ENCODE measurements at places on chromosomes 2 and 18.
A peak's percentile ranks its signal among the peaks of the same experiment; 100 is the strongest.

DNA sequence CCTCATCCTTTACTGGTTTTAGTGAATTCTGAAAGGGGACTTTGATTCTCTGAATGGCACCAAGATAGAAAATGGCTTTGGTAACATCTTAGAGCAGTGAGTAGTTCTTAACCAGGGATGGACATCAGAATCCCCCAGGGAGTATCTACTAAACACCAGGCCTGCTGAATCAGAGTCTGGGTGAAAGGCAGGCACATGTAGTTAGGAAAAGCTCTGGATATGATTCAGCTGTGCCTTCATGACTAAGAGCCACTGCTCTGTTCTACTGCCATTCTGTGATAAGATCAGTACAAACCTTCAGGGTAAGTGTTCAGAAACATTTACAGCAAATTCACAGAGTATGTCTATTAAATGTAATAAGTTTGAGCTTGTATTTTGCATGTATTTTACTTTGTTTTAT is 46.2 kb upstream of the B3GNT2 start:
- no peak for DNase-seq

DNA sequence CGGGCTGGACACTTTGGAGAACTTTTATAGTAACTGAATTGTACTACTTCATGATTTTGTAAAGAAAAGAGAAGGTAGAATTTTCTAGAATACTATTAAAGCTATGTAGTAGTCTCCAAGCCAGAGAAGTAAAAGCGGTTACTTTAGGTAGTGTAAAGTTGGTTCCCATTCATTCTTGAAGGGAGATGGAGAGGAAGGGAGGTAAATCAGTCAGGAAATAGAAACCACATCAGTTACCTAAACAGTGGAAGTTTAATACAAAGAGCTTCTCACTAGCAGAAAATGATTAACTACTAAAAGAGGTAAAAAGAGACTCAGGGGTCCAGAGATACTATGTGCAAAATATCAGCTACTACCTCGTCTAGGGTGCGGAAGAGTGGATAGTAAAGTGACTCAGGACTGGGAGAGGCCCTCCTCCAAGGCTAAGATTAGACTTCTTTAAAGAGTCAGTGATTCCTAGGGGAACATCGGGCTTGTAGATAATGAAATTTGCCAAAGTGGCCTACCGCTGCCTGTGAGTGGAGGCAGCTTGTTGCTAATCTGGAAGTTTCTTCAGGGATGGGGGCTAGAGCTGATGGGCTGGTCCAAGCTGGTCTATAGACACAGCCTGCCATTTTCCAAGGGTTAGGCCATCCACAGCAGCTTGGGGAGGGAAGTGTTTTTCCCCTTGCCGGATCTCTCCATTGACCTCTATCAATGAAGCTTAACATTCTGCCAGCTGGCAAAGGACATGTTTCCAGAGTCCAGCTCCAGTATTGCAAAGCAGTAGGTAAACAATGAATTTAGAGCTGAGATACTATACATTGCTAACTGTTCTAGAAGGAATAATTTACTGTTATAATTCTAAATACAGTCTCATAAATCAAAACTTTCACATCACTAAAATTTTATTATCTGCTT is 246.4 kb upstream of the BOD1L2 start:
- DNase-seq = no peak

DNA sequence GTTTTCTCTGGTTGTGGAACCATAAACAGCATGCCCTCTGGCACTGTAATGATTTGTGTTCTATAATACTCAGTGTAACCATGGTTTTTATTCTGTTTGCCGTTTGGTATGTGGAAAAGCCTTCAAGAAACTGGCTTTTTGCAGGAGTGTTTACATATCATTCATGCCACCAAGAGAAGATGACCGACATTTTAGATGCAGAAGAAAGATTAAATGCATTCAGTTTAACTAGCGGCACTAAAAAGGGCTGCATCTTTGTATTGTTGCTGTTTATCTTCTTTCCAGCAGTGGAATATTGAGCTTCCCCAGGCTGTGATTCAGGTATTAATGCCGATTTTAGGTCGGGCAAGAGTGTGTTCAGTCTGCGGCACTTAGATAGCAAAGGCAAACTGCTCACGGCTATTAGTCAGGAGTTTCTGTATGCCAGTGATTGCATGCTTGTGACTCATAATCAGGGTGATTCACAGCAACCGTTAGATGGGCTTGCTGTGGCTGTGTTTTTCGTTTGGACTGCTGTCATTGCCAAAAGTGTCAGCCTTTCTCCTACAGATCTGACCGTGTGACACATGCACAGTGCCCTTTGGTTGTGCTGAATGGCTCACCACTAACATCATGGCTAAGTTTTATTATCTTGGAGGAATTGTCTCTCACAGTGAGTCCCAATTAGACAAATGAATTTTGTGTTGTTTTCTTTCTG is 479.7 kb downstream of the PARD3B start:
- DNase-seq = no peak

DNA sequence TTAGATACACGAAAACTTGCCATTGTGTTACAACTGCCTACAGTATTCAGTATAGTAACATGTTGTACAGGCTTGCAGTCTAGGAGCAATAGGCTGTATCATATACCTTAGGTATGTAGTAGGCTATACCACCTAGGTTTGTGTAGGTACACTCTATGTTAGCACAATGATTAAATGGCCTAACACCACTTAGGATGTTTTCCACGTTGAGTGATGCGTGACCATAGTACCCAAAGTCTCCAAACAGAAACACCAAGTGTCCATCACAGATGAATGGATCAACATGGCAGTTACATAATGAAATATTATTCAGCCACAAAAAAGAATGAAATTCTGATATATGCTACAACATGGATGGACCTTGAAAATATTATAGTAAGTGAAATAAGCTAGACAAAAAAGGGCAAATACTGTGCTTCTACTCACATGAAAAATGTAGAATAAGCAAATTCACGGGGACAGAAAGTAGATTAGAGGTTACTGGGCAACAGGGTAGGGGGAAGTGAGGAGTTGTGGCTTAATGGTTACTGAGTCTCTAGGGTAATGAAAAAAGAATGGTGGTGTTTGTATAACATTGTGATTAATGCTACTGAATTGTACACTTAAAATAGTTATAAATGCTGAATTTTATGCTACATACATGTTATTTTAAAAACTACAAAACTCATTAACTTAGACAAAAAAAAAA is 62.6 kb downstream of the TMEM131 start:
- no peak for DNase-seq

GRCh38 chr2:240559286-240559685 is 871 bp upstream of the DUSP28 start:
- no peak for DNase-seq

GRCh38 chr2:231470246-231470900 is 6.1 kb upstream of the NCL start:
- no peak for DNase-seq

DNA sequence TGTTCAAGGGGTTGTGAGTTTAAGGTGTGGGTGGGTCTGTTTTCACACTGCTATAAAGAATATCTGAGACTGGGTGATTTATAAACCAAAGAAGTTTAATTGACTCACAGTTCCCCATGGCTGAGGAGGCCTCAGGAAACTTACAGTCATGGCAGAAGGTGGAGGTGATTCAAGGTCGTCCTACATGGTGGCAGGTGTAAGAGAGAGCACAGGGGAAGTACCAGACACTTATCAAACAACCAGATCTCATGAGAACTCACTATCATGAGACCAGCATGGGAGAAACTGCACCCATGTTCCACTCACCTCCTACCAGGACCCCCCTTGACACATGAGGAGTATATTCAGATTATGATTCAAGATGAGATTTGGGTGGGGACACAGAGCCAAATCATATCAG is 38.0 kb downstream of the RHBDD1 start:
- DNase-seq = no peak

DNA sequence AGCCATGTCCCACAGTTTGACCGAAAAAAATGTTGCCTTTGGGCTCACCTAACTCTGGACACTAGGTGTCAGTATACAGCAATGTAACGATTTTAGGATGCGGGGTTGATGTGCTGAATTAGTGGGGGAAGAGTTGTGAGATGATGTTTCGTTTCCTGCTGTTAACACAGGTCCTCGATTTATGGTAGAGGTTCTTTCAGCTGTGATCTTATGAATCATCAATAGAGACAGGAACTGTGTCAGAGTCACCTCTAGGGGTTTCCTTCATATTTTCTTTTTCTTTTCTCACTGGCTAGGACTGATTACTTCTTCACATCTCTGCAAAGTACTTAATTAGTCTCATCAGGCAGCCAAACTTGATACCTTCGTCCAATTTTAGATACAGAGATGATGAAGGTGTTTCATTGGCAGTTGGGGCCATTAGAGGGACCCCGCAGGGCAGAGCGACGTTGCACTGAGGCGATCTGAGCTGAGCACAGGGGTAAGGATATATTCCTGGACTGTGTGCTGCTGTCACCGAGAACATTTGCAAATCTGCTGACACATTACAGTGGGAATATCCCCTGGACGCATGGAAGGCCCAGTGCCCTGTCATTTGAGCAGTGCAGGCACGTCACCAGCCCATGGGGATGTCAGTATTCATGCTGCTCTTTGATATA is 10.2 kb upstream of the MMADHC start:
- DNase-seq = peak; percentile 86

GRCh38 chr2:46296216-46296839 is 879 bp upstream of the EPAS1 start:
- no peak for DNase-seq

- no peak for DNase-seq
These were observed 162.3 kb downstream of the RTN4 start for GRCh38 chr2:54887850-54888545.

DNA sequence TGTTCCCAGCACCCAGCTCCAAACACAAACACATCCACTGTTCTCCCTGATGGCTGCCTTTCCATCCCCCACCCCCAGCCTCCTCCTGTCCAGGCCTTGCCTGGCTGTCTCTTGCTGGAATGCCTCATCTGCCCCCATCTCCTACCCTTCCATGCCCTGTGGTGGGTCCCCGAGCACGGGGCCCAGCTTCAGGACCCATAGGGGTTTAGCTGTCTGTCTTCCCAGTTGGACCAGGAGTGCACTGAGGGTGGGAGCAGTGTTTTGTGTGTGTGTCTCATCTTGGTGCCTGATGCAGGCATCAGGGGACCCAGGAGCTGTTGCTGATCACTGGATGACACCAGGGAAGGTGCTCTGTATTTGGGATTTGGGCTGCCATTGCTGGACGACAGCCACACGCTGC is 34.5 kb downstream of the GLI2 start:
- no peak for DNase-seq

GRCh38 chr2:46718784-46719183 is 196.8 kb downstream of the MCFD2 start:
- no peak for DNase-seq

DNA sequence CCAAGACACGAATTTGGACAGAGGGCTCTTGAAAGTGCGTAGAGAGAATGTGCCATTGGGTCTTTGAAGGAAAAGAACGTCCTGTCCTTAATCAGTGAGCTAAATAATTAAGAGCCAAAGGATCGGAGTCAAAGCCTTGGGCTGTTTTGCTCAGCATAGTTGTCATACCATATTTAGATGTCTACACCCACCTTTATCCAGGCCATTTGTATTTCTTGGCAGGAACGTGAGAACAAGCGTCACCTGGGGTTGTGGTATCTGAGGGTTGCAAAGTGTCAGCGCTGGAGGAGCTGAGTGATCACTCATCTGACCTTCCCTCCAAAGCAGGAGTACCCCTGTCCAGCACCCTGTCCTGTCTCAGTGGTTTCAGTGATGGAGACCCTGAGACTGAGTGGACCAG is 4.5 kb downstream of the LPIN1 start:
- no peak for DNase-seq

DNA sequence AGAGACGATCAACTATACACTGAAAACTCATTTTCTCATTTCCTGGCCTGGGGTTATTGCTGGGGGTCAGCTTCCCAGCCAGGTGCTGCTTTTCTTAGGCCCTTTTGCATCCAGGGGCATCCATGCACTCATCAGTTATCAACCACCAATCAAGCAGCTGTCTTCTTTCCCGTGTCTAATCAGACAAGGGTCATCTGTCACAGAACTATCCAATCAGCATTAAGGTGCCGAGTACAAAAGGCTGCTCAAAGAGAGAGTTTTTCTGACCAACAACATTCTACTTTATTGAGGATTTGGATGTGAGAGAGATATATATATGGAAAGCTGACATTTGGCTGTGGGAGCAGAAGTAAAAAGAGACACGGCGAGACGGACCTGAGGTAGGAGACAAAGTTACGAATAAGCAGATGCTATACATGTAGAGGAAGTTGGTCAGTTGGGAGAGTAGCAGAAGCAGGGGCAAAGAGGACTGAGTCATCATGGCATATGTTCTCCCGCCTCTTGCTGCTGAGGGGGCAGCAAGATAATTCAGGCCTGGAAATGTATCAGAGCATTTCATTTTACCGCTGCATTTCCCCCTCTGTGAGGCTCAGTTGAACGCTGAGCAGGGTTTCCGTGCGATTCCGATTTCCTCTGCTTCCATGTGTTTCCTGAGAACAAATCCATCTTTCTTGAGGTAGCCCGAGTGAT is 129.3 kb downstream of the NUP35 start:
- no peak for DNase-seq

GRCh38 chr2:154978710-154979109 is 280.2 kb downstream of the KCNJ3 start:
- DNase-seq = no peak

DNA sequence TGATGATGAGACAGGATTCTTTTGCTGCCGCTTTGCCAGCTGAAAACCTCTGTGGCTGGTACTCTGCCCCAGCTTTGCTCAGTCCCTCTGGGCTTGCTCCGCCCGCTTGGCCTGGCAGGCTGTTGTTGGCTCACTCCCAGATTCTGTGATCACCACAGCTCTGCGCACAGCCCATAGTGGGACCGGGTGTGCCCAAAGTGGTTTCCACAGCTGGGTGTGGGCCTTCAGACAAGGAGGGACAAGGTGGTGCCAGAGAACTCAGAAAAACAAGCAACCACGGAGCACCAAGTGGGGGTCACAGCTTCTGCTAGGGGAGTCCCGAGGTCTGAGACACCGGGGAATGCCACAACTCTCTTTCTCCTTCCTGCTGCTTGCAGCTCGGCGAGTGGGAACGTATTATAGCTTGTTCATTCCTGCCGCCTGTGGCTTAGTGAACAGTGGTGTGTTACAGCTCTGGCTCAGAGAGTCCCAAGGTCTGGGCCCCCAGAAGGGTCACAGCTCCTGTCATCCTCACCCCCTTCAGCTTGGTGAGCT is 9.2 kb upstream of the KYNU start:
- DNase-seq = no peak

GRCh38 chr2:33619028-33619427 is 19.9 kb upstream of the FAM98A start:
- DNase-seq = no peak
